ENCODE measurements at places on chromosomes 7 and 10.

GRCh38 chr7:27235387-27236311, 7.0 kb upstream of the EVX1 start:
- peak; percentile 29 for DNase-seq

GRCh38 chr7:150570556-150571465, 3.6 kb downstream of the GIMAP4 start:
- no peak for DNase-seq

DNA sequence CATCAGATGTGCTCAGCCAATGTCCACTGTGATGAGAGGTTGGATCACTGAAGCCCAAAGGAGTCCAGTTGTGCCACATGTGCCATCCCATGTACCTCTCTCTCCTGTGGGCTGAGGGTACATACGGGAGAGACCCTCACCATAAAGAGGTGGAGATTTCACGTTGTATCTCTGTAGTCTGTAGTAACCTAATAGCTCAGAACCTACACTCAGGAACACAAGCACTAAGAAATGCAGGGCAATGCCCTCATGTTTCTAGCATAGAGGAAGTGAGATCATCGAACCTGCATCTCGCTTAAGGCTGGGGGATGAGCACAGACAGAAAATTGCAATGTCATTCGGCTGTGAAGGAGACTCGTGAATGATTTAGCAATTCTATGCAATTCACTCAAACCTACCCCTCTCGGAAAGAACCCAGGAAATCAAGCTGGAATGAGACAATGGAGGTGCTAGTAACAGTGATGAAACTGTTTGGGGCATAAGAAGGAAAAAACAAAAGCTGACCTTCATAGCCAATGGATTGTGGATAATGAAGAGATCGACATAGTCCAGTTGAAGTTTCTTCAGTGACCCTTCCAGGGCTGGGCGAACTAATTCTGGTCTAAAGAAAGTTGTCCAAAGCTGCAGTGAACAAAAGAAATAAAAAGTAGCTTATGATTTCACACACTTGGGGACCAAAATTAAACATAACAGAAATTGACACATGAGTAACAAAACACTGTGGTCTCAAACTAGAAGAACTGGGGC, 80.3 kb upstream of the UCN3 start:
- peak; percentile 70 for DNase-seq

- no peak for DNase-seq
Observed at GRCh38 chr7:133108023-133108422, 26.1 kb upstream of the CHCHD3 start.

GRCh38 chr10:13272164-13272571, 27.7 kb downstream of the PHYH start:
- DNase-seq, result no peak

DNA sequence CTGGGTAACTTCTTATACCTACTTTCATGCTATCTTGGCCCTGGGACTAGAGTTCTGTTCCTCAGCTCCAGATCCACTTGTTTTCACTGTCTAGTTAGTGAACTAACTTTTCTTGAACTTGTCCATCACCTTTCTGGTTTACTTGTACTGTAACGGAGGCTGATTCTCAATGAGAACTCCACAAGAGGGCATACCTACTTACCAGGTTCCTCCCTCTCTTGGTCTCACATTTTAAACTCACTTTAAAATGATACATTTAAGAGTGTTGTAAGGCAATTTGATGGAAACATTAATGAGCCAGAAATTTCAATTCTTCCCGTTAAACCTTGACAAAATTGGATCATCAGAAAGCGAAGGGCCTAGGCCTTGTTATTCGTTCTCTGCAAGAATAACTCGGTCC, 111.6 kb downstream of the MAGI2 start:
- no peak for DNase-seq

DNA sequence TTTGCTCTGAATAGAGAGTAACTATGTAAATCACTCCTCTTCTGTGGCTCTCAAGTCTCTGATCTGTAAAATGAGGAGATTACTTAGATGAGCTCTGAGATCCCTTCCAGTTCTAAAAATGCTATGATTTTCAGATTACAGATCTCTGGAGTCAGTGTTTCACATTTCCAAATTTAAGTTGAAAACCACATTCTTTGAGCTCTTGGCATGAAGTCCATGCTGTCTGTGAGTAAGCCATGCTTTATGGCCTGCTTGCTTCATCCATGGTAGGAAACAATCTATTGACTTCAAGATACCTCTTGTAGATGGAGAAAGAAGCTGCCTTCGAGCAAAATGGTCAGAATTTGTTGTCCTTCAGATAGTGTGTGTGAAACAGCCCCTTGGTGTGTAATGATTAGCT, 64.9 kb downstream of the CELF2 start:
- DNase-seq, result peak; percentile 17

DNA sequence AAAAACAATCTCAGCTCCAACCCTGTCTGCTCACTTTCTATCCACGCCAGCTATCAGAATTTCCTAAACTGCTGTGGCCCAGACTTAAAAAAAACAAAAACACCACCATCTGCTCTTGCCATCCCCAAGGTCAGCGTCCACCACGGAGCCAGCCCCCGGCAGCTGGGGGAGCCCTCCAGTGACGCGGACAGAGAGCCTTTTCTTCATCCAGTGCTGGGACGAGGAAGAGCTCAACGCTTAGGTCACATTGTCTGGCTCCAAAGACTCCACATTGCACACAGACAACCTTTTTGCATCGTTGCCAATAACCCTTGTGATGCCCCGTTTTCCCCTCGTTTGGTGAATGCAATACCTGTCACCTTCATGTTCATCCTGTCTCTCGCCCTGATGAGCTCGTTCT, 67.4 kb upstream of the GNA12 start:
- no peak for DNase-seq

DNA sequence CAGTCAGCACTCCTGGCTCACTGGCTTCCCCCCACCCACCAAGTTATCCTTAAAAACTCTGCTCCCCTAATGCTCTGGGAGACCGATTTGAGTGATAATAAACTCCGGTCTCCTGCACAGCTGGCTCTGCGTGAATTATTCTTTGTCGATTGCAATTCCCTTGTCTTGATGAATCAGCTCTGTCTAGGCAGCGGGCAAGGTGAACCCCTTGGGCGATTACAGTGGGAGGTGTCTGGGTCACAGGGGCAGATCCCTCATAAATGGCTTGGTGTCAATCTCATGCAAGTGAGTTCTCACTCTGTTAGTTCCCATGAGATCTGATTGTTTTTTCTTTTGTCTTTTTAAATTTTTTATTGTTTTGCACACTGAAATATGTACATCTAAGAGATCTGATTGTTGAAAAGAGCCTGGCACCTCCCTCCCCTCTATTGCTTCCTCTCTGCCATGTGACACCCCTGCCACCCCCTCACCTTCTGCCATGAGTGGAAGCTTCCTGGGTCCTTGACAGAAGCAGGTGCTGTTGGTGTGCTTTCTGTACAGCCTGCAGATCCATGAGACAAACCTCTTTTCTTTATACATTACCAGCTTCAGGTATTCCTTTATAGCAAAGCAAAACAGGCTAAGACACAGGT, 20.5 kb downstream of the OTUD1 start:
- no peak for DNase-seq
